Activated CD8-positive, alpha-beta T cell treated with anti-CD3 and anti-CD28 coated beads for 36 hours (primary cell): ENCODE measurements at places on chromosomes 3 and 15. TPM values are rescaled to one million over a fixed set of nuclear protein-coding genes. Genes with fewer than 3 reads are reported as not detected.

The TRIM71 gene
- total RNA-seq: 0.18 TPM

The TNIK gene
- 28.8 TPM for total RNA-seq

The LTF gene
- total RNA-seq: not detected

The P2RY14 gene
- total RNA-seq: 0.70 TPM

The ZIC4 gene
- total RNA-seq: not detected

The CPLX3 gene
- total RNA-seq: 0.11 TPM

The COLQ gene
- total RNA-seq: 2.9 TPM

The KIAA1143 gene
- 36.6 TPM for total RNA-seq

The ISL2 gene
- total RNA-seq: 0.22 TPM

The SLC22A14 gene
- total RNA-seq: not detected

The CYP1A1 gene
- total RNA-seq: 4.9 TPM

The LIPH gene
- not detected for total RNA-seq

The CNTN3 gene
- total RNA-seq: not detected

The FURIN gene
- 111 TPM for total RNA-seq

The MRAS gene
- 0.07 TPM for total RNA-seq

The FEZF2 gene
- not detected for total RNA-seq

The CTXND1 gene
- not detected for total RNA-seq

The CEP152 gene
- 39.2 TPM for total RNA-seq

The CCR1 gene
- 0.67 TPM for total RNA-seq

The BNC1 gene
- total RNA-seq: not detected

The NR2E3 gene
- total RNA-seq: not detected

The HEXA gene
- total RNA-seq: 55.8 TPM

The RNF13 gene
- total RNA-seq: 25.7 TPM

The PTH1R gene
- total RNA-seq: not detected

The LRRC31 gene
- not detected for total RNA-seq

The CSPG4 gene
- total RNA-seq: not detected

The LMCD1 gene
- 2.2 TPM for total RNA-seq

The KBTBD13 gene
- not detected for total RNA-seq

The PP2D1 gene
- total RNA-seq: not detected

The PFKFB4 gene
- total RNA-seq: 90.8 TPM

The KCNMB3 gene
- 0.34 TPM for total RNA-seq

The SERINC4 gene
- total RNA-seq: 0.09 TPM

The CD86 gene
- total RNA-seq: 0.52 TPM

The NANOGP8 gene
- total RNA-seq: not detected

The STAB1 gene
- 0.09 TPM for total RNA-seq

The LNP1 gene
- total RNA-seq: 2.5 TPM

The CXCR6 gene
- 3.4 TPM for total RNA-seq

The ATP10A gene
- 17.8 TPM for total RNA-seq

The ECE2 gene
- total RNA-seq: not detected

The ZNF620 gene
- 3.6 TPM for total RNA-seq

The ZNF80 gene
- total RNA-seq: 2.3 TPM

The TRANK1 gene
- 16.0 TPM for total RNA-seq

The STXBP5L gene
- total RNA-seq: not detected
